ENCODE measurements at places on chromosomes 7 and 10.

DNA sequence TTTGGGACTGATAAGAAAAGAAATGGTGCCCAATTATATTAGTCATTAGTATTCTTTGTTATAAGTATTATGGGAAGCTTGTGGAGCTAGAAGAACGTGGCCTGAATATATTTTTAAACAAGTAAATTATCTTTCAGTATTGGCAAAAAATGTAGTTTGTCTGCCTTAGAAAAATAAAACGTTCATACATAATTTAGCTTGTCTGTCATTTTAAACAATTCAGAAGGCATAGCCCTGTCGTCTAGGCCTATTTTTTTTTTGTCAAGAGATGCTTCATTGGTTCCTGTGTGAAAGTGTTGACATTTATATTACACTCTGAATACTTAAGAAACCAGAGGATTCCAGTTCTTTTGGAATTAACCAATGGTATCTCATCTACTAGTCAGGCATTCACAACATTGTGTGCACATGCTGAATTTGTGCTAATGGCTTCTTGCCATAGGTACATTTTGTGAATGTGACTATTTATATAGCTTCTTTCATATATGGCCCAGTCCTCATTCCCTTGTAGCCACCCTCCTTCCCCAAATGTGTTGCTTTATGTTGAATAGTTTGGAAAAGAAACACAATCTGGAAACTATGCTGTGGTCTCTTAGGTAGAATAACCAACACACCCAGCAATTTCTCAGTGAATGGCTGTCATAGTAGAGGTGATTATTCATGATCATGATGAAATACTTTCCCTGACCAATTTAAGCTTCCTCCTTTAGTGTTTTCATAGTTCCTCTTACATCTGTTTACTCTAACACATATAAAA, 435.8 kb downstream of the EXOC4 start:
- DNase-seq: no peak

DNA sequence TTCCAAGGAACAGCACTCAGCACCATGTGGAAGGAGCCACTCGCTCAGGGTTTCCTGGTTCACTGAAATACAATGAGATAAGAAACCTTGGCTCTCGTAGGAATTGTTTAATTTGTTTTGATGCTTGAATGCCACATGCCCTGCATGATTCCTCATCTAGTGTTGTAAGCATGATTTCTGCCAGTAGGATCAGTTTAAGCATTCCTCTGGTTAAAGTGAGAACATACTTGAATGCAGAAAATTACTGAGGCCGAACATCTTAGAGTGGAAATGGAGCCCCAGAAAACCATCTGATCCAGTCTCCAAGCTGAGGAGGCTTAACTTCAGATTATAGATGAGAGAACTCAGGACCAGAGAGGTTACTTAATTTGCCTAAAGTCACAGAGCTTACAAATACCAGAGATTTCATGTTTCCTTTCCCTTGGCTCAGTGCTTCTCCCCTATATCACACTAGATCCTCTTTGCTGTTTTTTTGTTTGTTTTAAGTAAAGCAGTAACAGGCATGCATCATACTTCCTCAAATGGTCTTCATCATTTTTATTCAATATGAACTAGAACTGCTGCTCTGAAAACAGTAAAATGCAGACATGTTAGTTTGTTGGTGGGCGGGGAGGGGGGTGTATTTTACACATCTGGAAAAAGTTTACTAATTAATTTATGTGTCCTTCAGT, 125.1 kb downstream of the ADAM12 start:
- no peak for DNase-seq

DNA sequence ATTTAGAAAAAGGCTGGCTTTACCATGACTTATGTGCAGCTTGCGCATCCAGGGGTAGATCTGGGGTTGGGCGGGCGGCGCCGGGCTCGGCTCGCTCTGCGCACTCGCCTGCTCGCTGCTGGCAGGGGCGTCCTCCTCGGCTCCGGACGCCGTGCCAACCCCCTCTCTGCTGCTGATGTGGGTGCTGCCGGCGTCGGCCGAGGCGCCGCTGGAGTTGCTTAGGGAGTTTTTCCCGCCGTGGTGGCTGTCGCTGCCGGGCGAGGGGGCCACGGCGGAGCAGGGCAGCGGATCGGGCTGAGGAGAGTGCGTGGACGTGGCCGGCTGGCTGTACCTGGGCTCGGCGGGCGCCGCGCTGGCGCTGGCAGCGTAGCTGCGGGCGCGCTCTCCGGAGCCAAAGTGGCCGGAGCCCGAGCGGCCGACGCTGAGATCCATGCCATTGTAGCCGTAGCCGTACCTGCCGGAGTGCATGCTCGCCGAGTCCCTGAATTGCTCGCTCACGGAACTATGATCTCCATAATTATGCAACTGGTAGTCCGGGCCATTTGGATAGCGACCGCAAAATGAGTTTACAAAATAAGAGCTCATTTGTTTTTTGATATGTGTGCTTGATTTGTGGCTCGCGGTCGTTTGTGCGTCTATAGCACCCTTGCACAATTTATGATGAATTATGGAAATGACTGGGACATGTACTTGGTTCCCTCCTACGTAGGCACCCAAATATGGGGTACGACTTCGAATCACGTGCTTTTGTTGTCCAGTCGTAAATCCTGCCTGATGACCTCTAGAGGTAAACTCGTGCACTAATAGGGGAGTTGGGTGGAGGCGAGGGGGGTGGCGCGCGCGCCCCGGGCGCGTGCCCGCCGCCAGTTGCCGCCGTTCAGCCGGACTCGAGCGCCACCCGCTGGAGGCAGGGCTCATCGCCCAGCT, at the start of gene HOXA5:
Gene HOXA5, minus strand, starts transcription at position 659 of the 927 bp plus-strand sequence. Its CDS starts 74 bp downstream, at position 585.
- no peak for DNase-seq

DNA sequence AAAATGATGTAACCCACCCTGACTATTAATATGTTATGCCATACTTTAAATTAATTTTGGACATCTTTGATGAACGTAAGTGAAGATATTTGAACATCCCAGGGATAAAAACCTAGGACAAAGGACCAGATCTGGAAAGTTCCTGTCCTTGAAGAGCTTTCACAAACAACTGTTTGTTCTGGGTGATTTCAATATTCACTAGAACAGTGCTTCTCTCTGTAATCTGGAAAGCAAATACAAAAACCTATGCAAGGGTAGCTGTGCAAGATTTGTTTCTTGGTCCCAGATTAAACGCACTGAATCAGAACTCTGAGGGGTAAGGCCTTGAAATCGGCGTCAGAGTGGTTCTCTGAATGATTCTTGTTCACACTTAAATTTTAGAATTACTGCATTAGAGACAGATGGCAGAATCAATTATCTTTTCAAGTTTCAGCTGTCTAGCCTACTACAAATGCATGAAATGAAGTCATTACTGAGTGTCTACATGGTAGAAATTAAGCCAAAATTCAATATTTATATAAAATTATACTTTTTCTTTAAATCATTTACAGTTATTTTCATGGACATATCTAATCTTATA, 69.6 kb upstream of the CSTF2T start:
- no peak for DNase-seq

GRCh38 chr10:71248210-71248609, 35.8 kb downstream of the UNC5B start:
- no peak for DNase-seq

DNA sequence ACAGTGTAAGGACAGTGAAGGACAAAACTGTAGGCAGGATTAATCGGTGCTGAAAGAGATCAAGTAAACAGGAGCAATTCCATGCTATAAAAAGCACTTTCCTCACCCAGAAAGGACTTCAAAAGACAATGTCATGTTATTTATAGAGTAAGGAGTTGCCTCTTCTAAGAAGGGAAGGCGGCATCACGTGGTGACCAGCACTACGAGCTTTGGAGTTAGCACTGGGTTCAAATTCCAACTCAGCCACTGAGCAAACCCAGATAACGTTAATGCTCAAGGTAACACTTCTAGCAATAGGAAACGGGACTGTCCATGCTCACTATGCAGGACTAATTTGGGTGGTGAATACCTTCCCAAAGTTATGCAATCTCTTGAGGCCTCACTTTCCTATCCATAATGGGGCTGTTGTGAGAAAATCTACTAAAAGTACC, 715 bp upstream of the PANK1 start:
- DNase-seq: no peak

DNA sequence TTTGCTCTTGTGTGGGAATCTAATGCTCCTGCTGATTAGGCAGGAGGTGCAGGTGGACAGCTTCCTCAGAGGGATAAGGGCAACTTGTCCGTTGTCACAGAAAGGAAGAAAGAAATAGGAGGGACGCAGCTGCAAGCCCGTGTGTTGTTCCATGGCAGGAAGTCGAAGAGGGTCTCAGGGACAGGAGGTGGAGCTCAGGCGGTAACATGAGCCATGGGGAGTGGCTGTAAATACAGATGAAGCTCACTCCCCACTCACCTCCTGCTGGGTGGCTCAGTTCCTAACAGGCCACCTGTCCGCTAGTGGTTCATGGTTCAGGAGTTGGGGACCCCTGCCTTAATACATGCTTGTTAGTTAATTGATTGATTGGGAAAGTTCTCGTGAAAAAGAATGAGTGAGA, 101.7 kb upstream of the SFMBT2 start:
- DNase-seq: no peak

DNA sequence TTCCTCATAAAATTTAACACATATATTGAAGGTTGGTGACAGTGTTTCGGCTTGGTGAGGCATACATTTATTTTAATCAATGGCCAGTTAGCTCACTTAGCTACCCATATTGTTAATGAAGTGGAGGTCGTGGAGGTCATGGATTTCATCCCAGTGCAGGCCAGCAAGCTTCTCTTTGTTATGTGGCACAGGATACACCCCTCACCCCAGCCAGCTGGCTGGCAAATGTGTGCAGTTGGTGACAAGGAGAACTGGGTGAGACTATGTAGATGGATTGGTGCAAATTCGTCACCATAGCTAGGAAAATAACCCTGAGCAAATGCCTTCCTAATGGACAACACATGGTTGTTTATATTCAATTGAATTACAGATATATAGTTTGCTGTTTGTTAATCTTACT, 50.5 kb upstream of the FOXP2 start:
- DNase-seq: no peak

DNA sequence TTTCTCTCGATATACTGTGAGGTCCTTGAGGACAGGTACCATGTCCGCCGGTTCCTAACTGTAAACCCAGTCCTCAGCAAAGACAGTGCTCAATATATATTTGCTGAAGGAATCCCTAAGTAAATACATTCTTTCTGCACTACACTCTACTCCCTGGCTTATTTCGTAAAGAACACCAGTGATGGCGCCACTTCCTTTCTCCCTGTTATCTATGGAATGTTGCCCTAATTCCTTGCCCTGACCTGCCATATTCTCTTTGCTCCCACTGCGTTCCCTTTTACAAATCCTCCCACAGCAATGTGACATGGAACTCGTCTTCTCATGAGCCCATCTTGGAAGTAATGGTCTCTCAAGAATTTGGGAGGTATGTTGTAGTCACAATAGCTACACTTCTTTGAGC, 507.4 kb upstream of the COBL start:
- DNase-seq: no peak

GRCh38 chr7:150804802-150805201, 4.2 kb downstream of the TMEM176A start:
- DNase-seq: no peak

DNA sequence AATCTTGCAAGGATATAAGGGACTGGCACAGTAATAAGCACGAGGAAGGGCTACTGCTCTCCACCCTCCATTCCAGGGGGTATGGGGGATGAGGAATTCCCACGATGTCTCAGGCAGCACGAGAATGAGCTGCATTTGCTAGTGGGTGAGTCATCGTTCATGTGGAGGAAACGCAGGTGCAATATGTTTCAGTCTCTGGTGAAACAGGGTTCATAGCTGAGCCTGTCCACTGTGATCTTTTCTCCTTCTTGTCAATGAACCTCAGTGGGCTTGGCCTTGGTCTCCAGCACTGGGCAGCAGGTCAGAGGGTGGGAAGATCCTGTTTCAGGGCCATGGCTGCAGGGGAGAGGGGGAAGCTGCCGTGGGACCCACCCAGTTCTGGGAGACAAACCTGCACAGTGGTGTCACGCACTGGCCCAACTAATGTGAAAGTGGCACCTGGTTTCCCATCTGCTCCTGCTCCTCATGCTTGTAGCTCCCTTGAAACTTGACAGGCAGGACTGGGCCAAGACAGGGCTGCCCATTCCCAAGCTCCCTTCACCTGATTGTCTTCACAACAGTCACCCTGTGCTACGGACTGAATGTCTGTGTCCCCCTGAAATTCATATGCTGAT, 181.9 kb downstream of the USP6NL start:
- DNase-seq: no peak

DNA sequence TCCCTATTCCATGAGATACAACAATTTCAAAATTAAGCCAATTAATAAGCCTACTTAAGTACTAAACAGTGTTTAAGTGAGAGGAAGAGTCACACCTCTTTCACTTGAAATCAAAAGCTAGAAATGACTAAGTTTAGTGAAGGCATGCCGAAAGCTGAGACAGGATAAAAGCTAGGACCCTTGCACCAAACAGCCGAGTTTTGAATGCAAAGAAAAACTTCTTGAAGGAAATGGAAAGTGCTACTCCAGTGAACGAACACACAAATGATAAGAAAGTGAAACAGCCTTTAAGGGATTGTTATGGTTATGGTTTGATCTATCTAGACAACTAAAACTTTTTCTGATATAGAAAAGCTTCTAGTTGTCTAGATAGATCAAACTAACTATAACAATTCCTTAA, 135.4 kb upstream of the KMT2E start:
- DNase-seq: no peak

DNA sequence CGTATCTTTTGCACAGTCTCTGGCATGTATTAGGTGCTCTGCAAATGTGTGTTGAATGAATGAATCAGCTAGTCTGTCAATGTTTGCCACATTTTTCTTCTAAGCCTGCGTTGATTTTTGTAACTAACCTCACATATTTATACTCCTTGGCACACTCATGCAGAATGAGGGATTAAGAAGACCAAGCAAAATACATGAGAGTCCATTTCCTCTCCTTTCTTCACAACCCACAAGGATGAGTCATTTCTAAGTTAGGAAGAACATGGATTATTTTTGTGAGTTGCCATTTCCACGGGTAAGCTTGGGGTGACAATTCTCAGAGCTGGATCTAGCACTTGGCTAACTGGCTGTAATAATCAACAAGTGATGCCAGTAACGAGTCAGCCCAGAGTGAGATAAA, 158.8 kb downstream of the TWIST1 start:
- DNase-seq: no peak

- DNase-seq: no peak
These were observed 53.5 kb upstream of the APBB1IP start for GRCh38 chr10:26384600-26384999.

GRCh38 chr10:90967865-90968264, 47.0 kb upstream of the ANKRD1 start:
- DNase-seq: no peak

GRCh38 chr10:126233182-126234148, 154.8 kb downstream of the ADAM12 start:
- no peak for DNase-seq

DNA sequence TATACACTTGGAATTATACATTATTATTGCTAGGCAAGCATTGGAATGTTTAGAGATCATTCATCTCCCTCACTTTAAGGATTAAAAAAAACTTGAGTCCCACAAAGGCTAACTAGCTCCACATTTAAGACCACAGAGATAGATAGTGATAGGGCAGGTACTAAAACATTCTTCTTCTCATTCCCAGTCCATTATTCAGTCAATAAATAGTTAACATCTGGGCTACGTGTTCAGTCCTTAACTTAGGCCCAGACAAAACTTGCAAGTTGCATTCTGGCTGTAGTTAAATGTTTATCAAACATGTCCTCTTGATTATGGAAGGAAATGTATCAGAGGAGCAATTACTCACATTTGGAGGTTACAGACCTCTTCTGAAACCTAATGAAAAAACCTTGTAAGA, 2.4 kb downstream of the GNG11 start:
- DNase-seq: no peak

- DNase-seq: no peak
These were observed 104.7 kb downstream of the PHF14 start for GRCh38 chr7:11078247-11078834.
